Activated naive CD8-positive, alpha-beta T cell treated with anti-CD3 and anti-CD28 coated beads for 36 hours (primary cell): ENCODE measurements at places on chromosomes 5 and 9.

GRCh38 chr5:157137691-157138090, 5.0 kb downstream of the MED7 start:
- no peak for DNase-seq
- H3K4me3 ChIP-seq, result no peak overlapping the region
- H3K4me1 ChIP-seq, result peaks cover 36% of the 10 kb centered on the region
- peaks cover 66% of the 10 kb centered on the region for H3K36me3 ChIP-seq
- no peaks in the 10 kb centered on the region for H3K27me3 ChIP-seq

- no peak for DNase-seq
- peaks cover 42% of the 10 kb centered on the region for H3K4me1 ChIP-seq
- no peaks in the 10 kb centered on the region for H3K27me3 ChIP-seq
- H3K36me3 ChIP-seq, result peaks cover 36% of the 10 kb centered on the region
- H3K27ac ChIP-seq, result peak overlapping the region; percentile 89
Observed at GRCh38 chr9:100351508-100351907, 1.2 kb downstream of the TEX10 start.

- no peak for DNase-seq
- H3K27ac ChIP-seq, result no peak overlapping the region
- H3K4me3 ChIP-seq, result no peak overlapping the region
- no peaks in the 10 kb centered on the region for H3K36me3 ChIP-seq
- no peaks in the 10 kb centered on the region for H3K4me1 ChIP-seq
- peaks cover 5% of the 10 kb centered on the region for H3K27me3 ChIP-seq
Observed at GRCh38 chr5:158155811-158156505, 297.0 kb upstream of the CLINT1 start.

GRCh38 chr5:54959673-54960418, 25.5 kb downstream of the ESM1 start:
- DNase-seq, result peak; percentile 40
- no peaks in the 10 kb centered on the region for H3K36me3 ChIP-seq
- H3K4me3 ChIP-seq, result no peak overlapping the region
- no peak overlapping the region for H3K27ac ChIP-seq
- no peaks in the 10 kb centered on the region for H3K27me3 ChIP-seq

- no peaks in the 10 kb centered on the region for H3K36me3 ChIP-seq
- H3K4me3 ChIP-seq, result no peak overlapping the region
- no peak for DNase-seq
- no peaks in the 10 kb centered on the region for H3K4me1 ChIP-seq
Observed at GRCh38 chr9:89637787-89638186, 33.0 kb downstream of the GADD45G start.

DNA sequence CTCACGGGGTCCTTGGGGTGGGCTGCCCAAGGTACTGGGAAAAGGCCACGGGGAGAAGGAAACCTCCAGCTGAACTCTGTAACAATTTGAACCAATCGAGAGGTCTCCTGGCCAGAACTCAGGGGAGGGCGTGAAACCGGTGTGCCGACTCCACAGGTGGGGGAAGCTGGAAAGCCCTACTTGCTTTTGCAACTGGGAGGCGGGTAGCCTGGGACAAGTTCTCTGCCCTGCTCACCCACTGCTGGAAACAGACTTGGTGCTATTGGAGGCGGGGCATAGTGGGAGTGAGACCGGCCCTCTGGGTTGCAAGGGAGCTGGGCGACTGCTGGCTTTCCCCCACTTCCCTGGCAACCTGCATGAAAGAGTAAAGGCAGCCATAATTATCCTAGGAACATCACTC, 73.2 kb upstream of the SLIT3 start:
- DNase-seq, result no peak
- H3K27ac ChIP-seq, result no peak overlapping the region
- no peaks in the 10 kb centered on the region for H3K36me3 ChIP-seq
- H3K4me1 ChIP-seq, result no peaks in the 10 kb centered on the region

DNA sequence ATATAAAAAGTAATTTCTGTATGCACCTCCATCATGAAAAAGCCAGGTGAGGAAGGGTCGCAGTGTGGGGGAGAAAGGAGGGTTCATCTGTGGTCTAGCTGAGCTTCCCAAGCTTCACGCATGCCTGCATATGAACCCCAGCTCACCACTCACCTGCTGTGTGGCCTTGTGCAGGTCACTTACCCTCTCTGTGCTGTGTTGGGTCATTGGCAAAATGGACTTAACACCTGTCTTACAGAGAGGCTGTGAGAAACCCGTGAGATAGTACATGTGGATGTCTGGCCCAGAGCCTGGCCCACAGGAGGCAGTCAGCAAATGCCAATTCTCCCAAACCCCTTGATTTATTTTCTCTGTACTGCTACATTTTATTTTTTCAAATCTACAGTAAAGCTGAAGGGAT, 88.9 kb downstream of the GABBR2 start:
- H3K27ac ChIP-seq, result no peak overlapping the region
- H3K27me3 ChIP-seq, result peaks cover 4% of the 10 kb centered on the region
- no peak overlapping the region for H3K4me3 ChIP-seq
- no peaks in the 10 kb centered on the region for H3K4me1 ChIP-seq
- DNase-seq, result no peak

GRCh38 chr5:32233696-32234447, 59.8 kb upstream of the GOLPH3 start:
- no peak overlapping the region for H3K27ac ChIP-seq
- no peaks in the 10 kb centered on the region for H3K27me3 ChIP-seq
- no peak for DNase-seq
- H3K4me3 ChIP-seq, result no peak overlapping the region

- H3K4me1 ChIP-seq, result no peaks in the 10 kb centered on the region
- no peaks in the 10 kb centered on the region for H3K27me3 ChIP-seq
- no peak for DNase-seq
- H3K4me3 ChIP-seq, result no peak overlapping the region
- no peak overlapping the region for H3K27ac ChIP-seq
- no peaks in the 10 kb centered on the region for H3K36me3 ChIP-seq
Observed at GRCh38 chr5:33153831-33154230, 286.9 kb upstream of the TARS1 start.

DNA sequence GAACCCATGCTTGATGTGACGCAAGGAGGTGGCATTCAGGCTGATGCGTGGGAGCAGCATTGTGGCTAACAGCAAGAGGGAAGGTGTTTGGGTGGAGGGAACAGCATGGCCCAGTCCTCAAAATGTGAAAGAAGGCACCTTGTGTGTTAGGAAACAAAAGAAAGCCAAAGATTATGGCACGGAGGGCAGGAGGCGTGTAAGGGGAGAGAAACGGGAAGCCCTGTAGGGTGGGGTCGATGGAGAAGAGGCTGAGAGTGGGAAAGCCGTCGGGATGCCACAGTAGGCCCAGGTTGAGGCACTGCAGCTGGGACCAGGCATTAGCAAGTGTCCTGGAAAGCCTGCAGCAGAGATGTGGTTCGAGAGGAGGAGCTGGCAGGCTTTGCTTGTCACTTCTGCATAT, 241.1 kb downstream of the GADD45G start:
- H3K36me3 ChIP-seq, result no peaks in the 10 kb centered on the region
- no peaks in the 10 kb centered on the region for H3K27me3 ChIP-seq
- DNase-seq, result no peak
- H3K27ac ChIP-seq, result peak overlapping the region; percentile 15

- DNase-seq, result no peak
- no peaks in the 10 kb centered on the region for H3K4me1 ChIP-seq
- no peak overlapping the region for H3K4me3 ChIP-seq
- H3K27ac ChIP-seq, result no peak overlapping the region
- H3K36me3 ChIP-seq, result no peaks in the 10 kb centered on the region
- H3K27me3 ChIP-seq, result no peaks in the 10 kb centered on the region
Observed at GRCh38 chr5:135013947-135014570, 20.0 kb downstream of the PITX1 start.

DNA sequence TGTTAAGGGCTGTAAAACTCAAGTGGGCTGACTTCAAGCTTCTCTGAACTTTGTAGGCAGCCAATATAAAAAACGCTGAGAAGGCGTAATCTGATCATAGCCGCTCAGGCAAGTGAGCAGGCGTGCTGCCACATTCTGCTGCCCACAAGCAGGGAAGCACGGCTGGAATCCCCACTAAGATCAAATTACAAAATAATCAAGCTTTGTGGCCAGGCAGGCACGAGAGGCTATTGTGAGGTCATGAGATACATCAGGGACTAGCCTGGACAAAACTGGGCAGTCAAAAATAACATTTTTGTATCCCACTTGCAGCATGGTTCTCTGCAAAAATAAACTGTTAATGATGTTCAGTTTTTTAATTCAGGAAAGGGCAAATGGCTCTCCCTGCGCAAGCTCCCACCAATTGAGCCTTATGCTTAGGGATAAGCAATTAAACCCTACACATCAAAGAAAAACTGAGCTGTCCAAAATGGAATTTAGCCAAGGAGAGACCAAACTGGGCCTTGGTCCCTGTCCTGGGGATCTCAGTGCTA, 64.0 kb downstream of the POU5F2 start:
- no peak overlapping the region for H3K27ac ChIP-seq
- H3K27me3 ChIP-seq, result no peaks in the 10 kb centered on the region
- DNase-seq, result no peak
- H3K4me3 ChIP-seq, result no peak overlapping the region

GRCh38 chr9:71791875-71792274, 23.6 kb upstream of the CEMIP2 start:
- peaks cover 14% of the 10 kb centered on the region for H3K36me3 ChIP-seq
- no peak overlapping the region for H3K27ac ChIP-seq
- DNase-seq, result no peak
- no peaks in the 10 kb centered on the region for H3K27me3 ChIP-seq

DNA sequence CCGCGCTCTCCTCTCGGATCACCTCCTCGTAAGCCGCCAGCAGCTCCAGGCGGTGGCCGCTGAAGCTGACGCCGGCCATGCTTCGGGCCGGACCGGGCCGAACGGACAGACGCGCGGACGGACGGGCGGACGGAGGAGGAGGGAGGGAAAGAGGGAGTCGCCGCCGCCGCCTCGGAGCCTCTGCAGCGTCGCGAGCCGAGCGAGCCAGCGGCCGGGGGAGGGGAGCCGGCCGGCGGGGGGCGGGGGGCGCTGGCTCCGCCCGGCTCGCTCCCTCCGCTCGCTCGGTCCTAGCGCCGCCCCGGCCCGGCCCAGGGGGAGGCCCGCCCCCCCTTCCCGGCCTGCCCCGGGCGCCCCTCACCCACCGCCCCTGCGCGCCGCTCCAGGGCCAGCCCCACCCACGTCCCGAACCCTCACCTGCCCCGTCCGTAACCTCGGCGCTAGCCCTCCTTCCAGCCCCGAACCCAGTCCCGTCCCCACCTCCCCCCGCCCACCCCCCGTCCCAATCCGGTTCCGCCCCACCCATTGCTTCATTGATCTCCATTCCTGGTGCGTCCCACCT, at the start of gene DBN1:
Gene DBN1, minus strand, starts transcription at position 192 of the 559 bp plus-strand sequence. Its CDS starts 113 bp downstream, at position 79.
- no peaks in the 10 kb centered on the region for H3K27me3 ChIP-seq
- H3K36me3 ChIP-seq, result peaks cover 12% of the 10 kb centered on the region
- peaks cover 56% of the 10 kb centered on the region for H3K4me1 ChIP-seq
- peak within 1 kb of the TSS; percentile 89 for H3K27ac ChIP-seq
- H3K4me3 ChIP-seq, result peak within 1 kb of the TSS; percentile 85

DNA sequence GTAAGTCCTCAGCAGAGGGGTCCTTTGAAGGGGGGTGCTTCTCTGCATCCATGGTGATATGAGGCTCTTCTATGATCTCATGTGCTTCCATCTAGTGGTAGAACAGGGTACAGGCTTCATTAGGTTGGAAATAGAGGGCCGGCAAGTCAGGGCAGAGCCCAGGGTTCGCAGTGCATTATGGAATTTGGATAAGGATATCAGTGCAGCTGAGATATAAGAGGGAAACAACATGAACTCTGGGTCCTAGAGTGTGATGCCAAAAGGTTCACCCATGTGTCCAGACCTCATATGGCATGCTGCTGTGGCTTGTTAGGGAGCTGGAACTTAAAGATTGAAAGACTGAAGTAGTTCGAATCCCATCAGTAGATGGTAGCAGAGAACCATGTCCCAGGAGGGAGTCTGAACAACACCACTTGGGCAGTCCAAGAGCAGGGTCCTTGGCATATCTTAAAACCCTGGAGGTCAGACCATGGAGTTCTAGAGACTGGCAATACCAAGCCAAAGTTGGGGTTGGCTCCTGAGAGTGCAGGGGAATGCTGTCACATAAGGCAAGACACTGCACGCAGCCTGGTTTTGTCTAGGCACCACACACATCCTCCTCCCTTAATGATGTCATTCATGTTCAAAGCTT, 2.3 kb downstream of the FAM221B start:
- peaks cover 20% of the 10 kb centered on the region for H3K4me1 ChIP-seq
- H3K27ac ChIP-seq, result no peak overlapping the region
- no peak for DNase-seq

- H3K4me1 ChIP-seq, result peaks cover 78% of the 10 kb centered on the region
- H3K4me3 ChIP-seq, result peak overlapping the region; percentile 51
- H3K27ac ChIP-seq, result peak overlapping the region; percentile 93
- H3K36me3 ChIP-seq, result peaks cover 77% of the 10 kb centered on the region
- H3K27me3 ChIP-seq, result no peaks in the 10 kb centered on the region
Observed at GRCh38 chr9:114366334-114367128, 21.3 kb downstream of the AKNA start.

DNA sequence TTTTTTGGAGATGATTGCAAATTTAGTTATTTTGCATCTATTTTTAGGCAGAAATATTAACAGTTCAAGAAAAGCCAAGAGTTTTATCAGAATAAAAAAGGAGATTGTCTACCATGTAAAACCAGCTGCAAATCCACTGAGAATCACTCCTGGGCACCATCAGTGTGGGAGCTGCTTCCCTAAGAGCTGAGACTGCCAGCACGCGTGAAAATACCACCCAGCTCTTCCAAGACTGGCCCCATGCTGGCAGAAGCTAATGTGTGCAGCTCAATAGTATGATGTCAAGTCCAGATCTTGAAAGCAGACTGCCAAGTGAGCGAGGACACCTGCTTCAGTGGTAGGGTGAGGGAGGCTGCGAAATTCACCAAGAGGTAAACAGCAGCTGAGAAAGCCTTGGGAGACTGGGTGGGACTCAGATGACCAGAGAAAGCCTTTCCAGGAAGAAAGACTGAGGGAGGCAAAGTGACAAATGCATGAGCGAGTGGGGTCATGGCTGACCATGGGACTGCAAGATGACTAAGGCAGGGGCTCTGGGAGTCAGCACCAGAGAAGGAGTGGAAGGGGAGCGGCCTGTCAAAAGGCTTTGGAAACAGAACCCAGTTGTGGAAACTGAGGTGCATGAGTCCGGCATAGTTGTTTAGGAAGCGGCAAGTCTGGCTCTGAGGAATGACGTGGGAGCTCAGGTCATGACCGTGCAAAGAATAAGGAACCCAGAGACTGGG, 200.9 kb downstream of the GADD45G start:
- peaks cover 12% of the 10 kb centered on the region for H3K27me3 ChIP-seq
- no peak overlapping the region for H3K27ac ChIP-seq

DNA sequence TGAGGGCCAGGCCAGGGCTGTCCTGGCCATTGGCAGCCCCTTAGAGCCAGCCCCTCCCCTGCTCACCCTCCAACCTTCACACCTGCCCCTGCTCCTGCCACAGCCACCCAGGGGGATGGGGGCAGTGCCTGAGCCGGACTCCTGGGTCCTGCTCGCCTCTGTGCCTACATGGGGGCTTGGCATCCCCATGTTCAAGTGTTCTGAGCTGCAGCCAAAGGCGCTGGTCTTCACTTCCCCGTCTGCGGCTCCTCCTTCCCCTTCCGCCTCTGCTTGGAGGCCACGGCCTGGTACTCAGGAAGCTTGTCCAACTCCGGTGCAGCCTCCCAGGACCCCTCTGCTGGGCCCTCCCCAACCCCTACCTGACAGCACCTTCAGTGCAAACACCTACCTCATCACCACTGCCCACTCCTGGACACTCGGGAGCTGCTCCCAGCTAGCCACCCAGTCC, 2.3 kb upstream of the DNLZ start:
- H3K27me3 ChIP-seq, result no peaks in the 10 kb centered on the region
- H3K27ac ChIP-seq, result peak overlapping the region; percentile 29
- DNase-seq, result no peak
- H3K4me3 ChIP-seq, result no peak overlapping the region
- H3K36me3 ChIP-seq, result no peaks in the 10 kb centered on the region
